NCI-H526 treated with DMSO at 0.1 percent for 48 hours (cell line): ENCODE measurements at places on chromosomes 3 and 15.

DNA sequence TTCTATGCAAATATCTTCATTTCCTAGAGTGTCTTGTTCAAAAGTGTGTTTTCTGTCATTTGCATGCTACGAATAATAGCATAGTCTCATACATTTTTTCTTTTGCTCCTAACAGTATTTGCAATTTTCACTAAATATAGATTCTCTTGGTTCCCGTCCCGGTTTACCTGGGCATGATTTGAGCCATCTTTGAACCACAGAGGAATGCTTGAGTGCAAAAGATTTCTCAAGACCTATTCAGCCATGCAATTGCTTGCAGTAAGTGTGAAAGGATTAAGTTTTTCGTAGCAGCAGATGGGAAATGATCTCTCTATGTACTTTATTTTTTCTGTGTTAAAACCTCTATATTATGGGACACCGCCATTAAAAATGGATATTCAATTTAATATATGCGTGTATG, 733.0 kb downstream of the ZPLD1 start:
- DNase-seq: no peak

DNA sequence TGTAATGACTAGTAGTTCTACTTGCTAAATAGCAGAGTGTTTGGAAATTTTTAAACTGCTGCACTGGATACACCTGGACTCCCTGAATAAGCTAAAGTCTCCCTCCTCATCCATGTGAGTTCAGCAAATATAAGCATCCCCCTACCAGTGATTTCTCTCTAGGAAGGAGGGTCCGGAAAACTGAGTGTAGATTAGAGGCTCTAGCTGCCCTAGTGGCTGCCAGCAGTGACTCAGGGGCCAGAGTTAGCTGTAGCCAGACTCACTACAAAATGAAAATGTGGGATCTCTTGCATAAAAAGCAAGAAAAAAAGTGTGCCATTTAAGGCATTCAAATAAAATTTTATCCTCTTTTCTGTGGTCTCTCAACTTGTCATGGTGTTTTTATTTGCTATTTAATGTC, 485.0 kb upstream of the ATP11B start:
- DNase-seq: peak; percentile 45

- DNase-seq: no peak
These were observed 89.0 kb upstream of the SPRED1 start for GRCh38 chr15:38163658-38164057.

GRCh38 chr15:32730677-32731654, 13.2 kb downstream of the GREM1 start:
- no peak for DNase-seq

- DNase-seq: no peak
These were observed 787.7 kb downstream of the MCTP2 start for GRCh38 chr15:95018888-95019545.

DNA sequence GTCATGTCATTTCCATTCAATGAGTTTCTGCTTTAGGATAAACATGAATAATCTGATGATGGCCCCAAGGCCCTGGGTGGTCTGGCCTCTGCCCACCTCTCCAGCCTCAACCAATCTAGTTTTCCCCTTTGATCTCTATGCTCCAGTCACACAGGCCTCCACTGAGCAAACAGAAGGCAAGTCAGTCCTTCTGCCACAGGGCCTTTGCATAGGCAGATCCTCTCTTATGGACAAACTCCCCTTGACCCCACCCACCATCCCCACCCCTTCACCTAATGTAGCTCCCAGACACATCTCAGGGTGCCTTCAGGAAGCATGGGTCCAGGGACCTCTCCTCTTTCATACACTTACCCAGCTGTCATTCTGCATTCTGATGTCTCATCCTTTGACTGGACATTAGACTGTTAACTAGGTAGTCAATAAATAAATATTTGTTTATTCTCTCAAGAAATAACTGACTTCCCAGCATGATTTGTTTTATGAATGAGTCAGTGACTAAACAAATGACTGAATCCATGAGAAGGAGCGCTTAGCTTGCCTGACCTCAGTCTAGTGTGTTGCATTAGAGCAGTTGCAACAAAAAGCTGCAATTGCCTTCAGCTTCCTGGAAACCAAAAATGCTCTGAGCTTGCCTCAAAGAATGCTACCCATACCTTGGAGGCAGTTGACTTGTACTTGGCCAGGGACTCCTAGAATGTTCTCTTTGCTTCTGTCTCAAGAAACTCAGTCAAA, 386.6 kb upstream of the WNT5A start:
- DNase-seq: no peak

GRCh38 chr3:182248349-182248880, 536.7 kb downstream of the SOX2 start:
- DNase-seq: no peak

DNA sequence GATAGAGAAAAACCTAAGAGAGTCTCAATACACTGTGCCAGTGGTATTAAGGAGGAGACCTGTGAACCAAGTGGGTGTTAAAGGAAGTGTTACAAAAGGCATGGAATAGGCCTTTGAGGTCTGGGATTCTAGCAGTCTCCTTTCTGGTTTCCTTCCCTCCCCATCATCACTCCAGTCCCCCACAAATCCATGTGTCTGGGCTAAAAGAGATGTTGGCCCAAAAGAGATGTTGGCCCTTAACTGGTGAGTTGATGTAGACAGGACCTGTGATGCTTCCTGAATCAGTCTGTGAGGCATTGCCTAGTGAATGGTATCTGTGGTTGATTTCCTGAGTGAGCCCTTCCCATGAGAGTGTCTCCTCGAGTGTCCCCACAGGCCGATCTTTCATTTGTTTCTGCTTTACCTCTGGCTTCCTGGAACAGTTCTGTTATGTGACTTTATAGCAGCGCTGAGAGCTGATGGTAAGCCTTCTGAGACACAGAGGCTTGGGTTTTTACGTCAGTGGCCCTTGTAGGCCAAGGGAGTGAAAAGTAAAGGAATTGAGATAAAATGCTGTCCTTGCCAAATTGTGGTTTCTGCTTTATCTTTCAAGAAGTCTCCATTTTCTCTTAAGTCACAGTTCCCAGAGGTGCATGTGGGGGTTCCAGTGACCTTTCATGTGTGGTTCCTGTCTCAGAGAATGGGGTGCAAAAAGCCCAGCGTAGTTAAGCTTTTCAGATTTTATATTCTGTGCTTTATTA, 87.8 kb downstream of the KLHL25 start:
- no peak for DNase-seq

GRCh38 chr3:136120373-136121348, 75.5 kb downstream of the MSL2 start:
- DNase-seq: peak; percentile 80

DNA sequence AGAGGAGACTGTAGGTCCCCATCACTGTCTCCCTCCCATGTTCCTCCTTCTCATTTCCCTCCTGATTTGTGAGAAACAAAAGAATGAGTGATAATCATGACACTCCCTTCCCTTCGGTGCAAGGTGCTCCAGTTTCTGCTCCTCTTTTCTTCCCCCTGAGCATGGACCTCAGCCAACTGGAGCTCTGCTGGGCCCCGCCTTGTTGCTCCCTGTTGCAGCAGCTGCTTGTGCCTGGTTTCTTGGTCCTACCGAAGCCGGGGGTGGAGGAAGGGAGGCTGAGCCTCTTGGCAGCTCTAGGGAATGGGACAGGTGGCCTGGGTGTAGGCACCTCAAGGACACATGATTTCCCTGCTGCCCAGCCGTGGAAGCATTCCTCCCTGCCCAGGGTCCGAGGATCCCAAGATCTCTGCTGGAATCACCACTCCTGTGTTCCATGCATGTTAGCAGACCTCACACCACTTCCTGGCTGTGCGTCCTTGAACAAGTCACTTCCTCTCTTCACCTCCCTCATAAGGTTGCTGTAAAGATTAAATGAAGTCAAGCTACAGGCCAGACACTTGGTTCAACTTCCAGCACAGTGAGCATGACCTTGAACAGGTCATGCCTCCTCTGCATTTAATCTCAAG, 131.6 kb upstream of the ABHD17C start:
- DNase-seq: no peak

GRCh38 chr15:35712956-35713355, 167.0 kb upstream of the DPH6 start:
- no peak for DNase-seq

DNA sequence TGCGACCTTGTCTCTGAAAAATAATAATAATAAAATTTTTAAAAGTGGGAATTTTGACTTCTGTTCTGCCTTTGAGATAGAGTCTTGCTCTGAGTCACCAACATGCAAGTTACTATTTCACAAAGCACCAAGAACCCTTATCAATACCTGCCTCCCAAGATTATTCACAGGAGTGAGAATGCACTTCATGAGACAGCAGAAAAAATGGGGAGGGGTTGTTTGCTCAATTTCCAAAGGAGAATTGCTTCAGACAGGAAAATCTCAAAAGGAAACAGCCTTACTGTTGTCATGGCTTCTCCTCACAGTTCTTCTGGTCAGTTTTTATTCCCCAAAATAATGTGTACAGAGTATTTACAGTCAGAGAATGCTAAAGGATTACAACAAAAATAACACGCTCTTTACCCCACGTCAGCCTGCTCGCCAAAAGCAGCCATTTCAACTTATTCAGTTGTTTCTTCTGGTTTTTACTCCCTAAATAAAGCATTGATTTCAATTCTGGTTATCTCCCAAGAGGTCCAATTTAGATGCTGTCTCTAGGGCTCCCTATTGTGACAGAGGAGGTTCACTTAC, 89.0 kb downstream of the PPCDC start:
- no peak for DNase-seq

DNA sequence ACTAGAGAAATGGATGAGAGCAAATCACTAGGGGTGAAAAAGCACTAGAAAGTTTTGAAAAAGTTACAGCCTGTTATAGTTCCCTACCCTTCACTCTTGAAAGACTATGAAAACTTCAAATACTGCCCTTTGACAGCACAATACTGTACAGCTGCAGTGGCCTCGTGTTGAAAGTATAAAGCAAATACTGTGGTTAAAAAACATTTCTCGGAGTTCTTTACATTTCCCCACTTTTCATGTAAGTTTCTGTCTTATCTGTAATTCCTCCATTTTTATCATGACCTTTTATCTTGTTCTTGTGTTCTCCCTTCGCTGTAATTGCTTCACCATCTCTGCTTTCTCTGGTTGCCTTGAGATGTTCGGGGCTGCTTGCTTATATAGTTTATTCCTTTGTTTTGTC, 423.8 kb upstream of the CFAP20DC start:
- no peak for DNase-seq

DNA sequence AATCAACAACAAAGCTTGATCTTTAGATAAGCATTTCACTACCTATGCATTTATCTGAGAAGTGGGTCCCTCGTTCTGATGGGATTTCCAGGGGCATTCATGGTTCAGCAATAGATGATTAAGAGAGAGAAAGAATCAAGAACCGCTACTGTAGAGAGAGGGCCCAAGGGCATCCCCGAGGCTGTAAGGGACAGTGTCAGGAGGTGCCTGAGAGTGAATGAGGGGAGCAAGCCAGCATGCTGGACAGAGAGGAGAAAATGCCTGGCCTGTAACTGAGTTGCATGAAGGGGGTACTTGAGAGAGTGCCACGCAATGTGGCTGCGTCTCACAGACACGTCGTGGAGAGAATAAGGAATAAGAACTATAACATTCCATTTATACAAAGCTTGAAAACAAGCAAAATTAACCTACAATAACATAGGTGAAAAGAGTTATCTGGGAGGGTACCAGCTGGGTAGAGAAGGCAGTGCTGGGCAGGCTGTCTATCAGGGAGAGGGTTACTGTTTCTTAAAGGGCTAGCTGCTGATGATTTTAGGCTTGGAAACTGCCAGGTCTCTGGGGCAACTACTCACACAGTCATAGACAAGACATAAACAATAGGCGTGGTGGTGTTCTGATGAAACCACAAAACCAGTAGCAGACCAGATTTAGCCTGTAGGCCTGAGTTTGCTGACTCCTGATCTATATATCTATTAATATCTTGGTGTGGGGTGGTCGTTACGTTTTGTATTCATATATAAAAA, 374.6 kb upstream of the CFAP20DC start:
- no peak for DNase-seq

DNA sequence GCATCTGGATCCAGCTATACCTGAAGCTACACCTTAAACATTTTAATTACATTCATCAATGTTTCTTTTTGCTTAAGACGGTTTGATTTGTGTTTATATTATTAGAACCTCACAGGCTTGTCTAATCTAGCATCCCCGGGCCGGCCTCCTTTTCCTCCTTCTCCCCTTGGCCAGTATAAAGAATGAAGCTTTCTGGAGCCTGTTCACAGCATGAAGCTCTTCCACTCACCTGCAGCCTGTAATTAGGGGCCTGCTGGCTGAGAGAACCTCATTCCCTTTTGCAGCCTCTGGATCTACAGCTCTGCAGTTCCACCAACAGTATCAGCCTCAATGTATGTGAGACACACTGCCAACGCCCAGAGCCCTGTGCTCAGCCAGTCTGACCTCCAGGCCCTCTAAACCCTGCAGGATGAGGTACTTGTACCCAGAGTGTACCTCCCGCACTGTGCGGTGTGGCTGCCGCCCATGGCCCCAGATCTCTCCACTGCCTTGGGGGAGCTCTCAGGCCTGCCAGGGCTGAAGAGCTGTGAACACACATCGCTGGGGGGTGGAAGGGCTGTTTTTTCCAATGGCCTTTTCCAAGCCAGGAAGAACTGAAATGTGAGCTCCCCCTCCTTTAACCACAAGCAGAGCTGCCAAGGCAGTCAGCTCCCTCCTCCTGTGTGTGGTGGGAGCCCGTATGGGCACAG, 114.7 kb upstream of the ALDH1A3 start:
- DNase-seq: no peak

GRCh38 chr3:143514874-143515273, 333.4 kb downstream of the SLC9A9 start:
- DNase-seq: no peak

DNA sequence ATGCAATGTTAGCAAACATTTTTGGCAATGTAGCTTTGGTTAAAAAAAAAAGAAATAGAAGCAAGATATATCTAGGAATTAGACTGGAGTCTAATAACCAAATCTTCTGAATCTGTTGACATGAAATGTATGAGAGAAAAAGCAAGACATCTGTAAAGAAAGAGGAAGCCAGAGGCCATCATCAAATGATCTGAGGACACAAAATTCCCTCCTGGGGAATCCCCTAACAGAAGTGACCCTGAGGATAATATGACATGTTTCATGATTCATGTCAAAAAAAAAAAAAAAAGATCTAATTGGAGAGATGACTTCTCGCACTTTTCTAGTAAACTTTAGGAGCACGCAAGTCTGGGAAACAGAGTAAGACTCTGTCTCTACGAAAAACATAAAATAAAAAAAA, 70.9 kb downstream of the IMPG2 start:
- no peak for DNase-seq

DNA sequence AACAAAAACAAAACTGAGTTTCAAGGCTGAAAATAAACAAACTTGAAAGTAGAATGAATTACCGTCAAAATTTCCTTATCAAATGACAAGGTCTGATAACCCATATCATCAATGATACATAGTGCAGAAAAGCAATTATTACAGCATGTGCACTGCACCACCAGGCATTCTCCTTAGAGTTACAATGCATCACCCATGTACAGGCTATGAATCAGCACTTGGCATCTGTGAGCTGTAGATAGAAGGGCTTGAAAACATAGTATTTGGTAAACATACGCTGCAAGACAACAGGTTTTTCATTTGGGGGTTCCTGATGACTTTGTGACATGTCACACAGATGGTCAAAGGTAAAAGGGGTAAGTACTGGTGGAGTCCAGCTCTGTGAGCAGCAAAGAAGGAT, 265.1 kb downstream of the CTNNB1 start:
- DNase-seq: no peak
